IPS DF 6.9 (cell line): ENCODE measurements at places on chromosomes 12 and 14.

- H3K27ac ChIP-seq, result no peak overlapping the region
- no peaks in the 10 kb centered on the region; the same call in 1 of the 2 replicates for H3K4me1 ChIP-seq
- DNase-seq, result no peak
Observed at GRCh38 chr14:84251411-84252115, 1278.4 kb upstream of the FLRT2 start.

GRCh38 chr12:114770323-114770722 is 86.3 kb upstream of the TBX3 start:
- no peaks in the 10 kb centered on the region for H3K4me1 ChIP-seq
- H3K36me3 ChIP-seq, result no peaks in the 10 kb centered on the region
- H3K27ac ChIP-seq, result no peak overlapping the region
- no peak overlapping the region for H3K4me3 ChIP-seq
- DNase-seq, result no peak
- H3K27me3 ChIP-seq, result no peaks in the 10 kb centered on the region

DNA sequence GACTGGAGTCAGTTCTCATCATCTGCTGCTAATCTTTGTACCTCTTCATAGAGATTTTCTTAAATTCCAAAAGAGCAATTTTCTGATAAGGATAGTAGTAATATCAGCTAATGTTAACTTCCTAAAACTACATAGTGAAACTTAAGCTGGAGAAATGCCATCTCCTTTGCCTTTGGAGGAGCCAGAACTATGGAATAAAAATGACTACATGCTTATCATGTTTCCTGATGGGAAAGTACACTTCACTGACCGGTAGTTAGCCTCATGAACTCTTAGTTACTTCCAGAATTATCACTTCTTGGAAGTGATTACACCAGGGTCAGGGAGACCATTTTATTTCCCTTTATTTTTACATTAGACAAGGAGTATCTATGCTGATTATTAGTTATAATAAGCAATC is 1222.1 kb upstream of the TMEM132C start:
- H3K4me3 ChIP-seq, result no peak overlapping the region
- no peaks in the 10 kb centered on the region for H3K36me3 ChIP-seq
- no peaks in the 10 kb centered on the region for H3K4me1 ChIP-seq
- H3K27ac ChIP-seq, result no peak overlapping the region
- H3K27me3 ChIP-seq, result no peaks in the 10 kb centered on the region
- DNase-seq, result no peak

DNA sequence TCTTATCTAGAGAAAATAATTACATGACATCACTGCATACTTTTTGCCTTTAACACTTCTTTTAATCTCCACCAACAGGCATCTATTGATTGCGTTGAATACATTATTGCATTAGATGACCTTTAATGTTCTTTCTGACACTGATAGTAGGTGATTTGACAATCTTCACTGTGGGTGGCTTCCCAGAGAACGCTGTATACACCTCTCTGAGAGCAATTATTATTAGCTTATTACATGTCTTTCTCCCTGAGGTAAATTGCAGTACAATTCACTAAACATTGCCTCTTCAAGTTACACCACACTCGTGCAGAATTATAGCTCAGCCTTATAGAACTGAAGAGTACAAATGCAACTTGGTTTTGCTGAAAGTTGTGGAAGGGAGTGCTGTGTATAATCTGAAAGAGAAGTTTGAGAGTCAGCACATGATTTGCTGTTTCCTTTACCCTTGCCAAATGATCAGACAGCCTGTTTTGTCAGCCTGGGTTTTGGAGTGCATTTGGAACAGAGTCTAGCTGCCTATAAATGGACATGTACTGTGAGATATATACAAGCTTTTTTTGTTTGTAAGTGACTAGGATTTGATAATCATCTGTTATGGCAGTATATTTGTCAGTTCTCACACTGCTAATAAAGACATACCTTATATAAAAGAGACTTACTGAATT is 369.2 kb downstream of the CCER1 start:
- H3K4me3 ChIP-seq, result no peak overlapping the region
- no peak for DNase-seq
- no peaks in the 10 kb centered on the region for H3K4me1 ChIP-seq
- no peaks in the 10 kb centered on the region for H3K36me3 ChIP-seq
- H3K27ac ChIP-seq, result no peak overlapping the region

DNA sequence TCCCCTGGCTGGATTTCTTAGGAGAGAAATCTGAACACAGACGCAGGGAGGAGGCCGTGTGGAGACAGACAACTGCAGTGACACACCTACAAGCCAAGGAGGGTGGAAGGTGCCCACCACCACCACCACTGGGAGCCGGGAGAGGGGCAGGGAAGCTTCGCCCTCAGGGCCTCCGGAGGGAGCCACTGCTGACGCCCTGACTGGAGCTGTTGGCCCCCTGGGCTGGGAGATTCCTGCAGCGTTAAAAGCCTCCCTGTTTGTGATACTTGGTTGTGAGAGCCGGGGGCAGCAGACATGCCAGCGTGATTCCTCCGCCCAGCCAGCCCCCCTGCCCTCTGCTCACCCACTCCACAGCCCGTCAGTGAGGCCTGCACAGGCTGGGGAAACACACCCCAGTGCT is 72.0 kb downstream of the CHGA start:
- no peaks in the 10 kb centered on the region for H3K36me3 ChIP-seq
- H3K27me3 ChIP-seq, result no peaks in the 10 kb centered on the region
- peaks cover 2% of the 10 kb centered on the region; the same call in 1 of the 2 replicates for H3K4me1 ChIP-seq
- DNase-seq, result no peak

- no peak overlapping the region for H3K4me3 ChIP-seq
- no peaks in the 10 kb centered on the region for H3K4me1 ChIP-seq
- H3K27ac ChIP-seq, result no peak overlapping the region
- no peak for DNase-seq
- no peaks in the 10 kb centered on the region for H3K36me3 ChIP-seq
Observed at GRCh38 chr12:79717006-79717405, 26.2 kb upstream of the PAWR start.

- no peak overlapping the region for H3K4me3 ChIP-seq
- no peaks in the 10 kb centered on the region for H3K4me1 ChIP-seq
- no peak overlapping the region for H3K27ac ChIP-seq
- H3K27me3 ChIP-seq, result no peaks in the 10 kb centered on the region
Observed at GRCh38 chr14:30608533-30609006, 13.5 kb upstream of the SCFD1 start.

DNA sequence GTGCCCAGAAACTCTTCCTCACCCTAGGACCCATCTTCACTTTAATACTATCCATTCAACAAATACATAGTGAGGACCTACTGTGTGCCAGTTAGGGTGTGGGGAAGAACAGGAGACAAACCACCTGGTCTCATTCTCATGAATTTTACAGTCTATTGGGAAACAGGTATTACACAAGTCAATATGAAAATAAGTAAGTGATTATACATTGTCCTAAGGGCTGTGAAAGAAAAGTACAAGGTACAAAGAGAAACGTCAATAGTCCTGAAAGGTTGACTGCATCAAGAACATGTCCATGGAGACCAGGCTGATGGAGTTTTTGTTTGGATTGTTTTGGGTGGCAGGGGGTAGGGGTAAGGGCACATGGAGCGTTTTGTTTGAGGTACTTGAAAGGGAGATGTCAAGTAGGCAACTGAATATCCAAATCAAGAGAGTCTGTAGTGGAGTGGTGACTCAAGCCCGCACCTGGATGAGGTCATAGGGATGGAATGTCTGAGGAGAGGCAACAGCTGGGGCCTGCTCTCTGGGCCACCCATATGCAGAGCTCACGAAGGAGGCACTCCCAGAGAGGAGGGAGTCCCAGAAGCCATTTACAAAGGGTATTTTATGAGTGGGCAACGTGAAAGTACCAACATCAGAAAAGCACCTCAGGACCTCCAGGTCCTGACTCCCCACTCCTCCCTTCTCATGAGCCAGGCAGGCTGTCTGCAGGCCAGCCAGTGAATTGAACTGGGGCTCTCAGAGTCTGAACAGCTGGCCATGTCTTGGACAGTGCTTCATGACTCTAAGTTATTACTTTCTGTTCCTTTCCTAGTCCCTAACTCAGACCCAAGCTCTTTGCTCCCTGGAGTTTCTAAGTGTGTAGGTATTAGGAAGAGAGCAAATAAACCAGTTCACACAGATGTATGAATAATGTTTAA is 272.0 kb downstream of the ZFP36L1 start:
- H3K4me3 ChIP-seq, result no peak overlapping the region
- H3K4me1 ChIP-seq, result 0 out of 2 replicates have a peak, but pooled peaks cover 2% of the 10 kb centered on the region
- no peaks in the 10 kb centered on the region for H3K27me3 ChIP-seq
- no peaks in the 10 kb centered on the region for H3K36me3 ChIP-seq
- H3K27ac ChIP-seq, result no peak overlapping the region
- DNase-seq, result peak; percentile 39

GRCh38 chr12:22272335-22273151 is 62.0 kb downstream of the ST8SIA1 start:
- no peak overlapping the region for H3K27ac ChIP-seq
- H3K27me3 ChIP-seq, result no peaks in the 10 kb centered on the region
- H3K4me1 ChIP-seq, result no peaks in the 10 kb centered on the region
- no peak for DNase-seq
- no peak overlapping the region for H3K4me3 ChIP-seq

DNA sequence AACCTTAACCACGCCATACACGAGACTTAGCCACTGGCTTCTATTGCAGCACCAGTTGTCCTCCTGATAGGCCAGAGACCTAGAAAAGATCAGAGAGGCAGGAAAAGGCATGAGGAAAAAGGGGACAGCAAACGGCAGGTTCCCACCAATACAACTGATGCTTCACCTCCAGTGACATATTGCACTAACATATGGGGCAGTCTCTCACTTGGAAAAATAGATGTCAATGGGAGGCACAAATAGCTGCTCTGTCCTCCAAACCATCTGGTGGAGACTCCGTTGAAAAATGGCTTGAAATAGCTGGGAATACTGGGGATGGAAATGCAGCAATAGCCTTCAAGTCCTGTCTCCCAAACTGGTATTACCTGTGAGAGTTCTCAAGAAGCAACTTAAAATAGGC is 20.3 kb downstream of the SLC8A3 start:
- no peaks in the 10 kb centered on the region for H3K4me1 ChIP-seq
- no peaks in the 10 kb centered on the region for H3K36me3 ChIP-seq
- DNase-seq, result no peak
- H3K27ac ChIP-seq, result no peak overlapping the region
- H3K4me3 ChIP-seq, result no peak overlapping the region

- H3K27ac ChIP-seq, result no peak overlapping the region
- DNase-seq, result no peak
- H3K36me3 ChIP-seq, result no peaks in the 10 kb centered on the region
- H3K4me3 ChIP-seq, result peak overlapping the region; percentile 19; the same call in 1 of the 2 replicates
- H3K4me1 ChIP-seq, result peaks cover 1% of the 10 kb centered on the region; the same call in 1 of the 2 replicates
Observed at GRCh38 chr12:96195845-96196451, 1.8 kb downstream of the ELK3 start.

GRCh38 chr12:117126335-117126734 is 27.1 kb upstream of the TESC start:
- no peaks in the 10 kb centered on the region for H3K27me3 ChIP-seq
- no peaks in the 10 kb centered on the region for H3K36me3 ChIP-seq
- no peak overlapping the region for H3K4me3 ChIP-seq
- no peaks in the 10 kb centered on the region for H3K4me1 ChIP-seq
- no peak for DNase-seq
- no peak overlapping the region for H3K27ac ChIP-seq

DNA sequence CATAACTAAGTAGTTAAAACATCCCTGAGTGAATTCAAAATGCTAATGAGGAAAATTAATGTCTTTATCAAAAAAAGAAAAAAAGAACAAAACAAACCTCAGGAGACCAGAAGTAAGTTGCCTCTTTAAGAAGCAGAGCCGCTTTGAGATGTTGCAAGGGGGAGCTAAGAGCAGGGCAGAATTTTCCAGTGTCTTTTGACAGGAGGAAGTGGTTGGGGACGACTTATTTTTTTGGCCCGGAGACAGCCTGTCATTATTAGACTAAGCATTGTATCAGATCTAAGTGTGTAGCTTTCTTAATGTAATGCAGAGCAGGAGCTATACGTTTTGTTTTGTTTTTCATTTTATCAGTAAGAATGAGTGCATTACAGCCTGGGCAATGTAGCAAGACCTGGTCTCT is 206.6 kb downstream of the CACNA1C start:
- no peaks in the 10 kb centered on the region for H3K4me1 ChIP-seq
- H3K27ac ChIP-seq, result no peak overlapping the region
- H3K27me3 ChIP-seq, result no peaks in the 10 kb centered on the region
- no peak overlapping the region for H3K4me3 ChIP-seq
